ENCODE measurements at places on chromosomes 1 and 21.

DNA sequence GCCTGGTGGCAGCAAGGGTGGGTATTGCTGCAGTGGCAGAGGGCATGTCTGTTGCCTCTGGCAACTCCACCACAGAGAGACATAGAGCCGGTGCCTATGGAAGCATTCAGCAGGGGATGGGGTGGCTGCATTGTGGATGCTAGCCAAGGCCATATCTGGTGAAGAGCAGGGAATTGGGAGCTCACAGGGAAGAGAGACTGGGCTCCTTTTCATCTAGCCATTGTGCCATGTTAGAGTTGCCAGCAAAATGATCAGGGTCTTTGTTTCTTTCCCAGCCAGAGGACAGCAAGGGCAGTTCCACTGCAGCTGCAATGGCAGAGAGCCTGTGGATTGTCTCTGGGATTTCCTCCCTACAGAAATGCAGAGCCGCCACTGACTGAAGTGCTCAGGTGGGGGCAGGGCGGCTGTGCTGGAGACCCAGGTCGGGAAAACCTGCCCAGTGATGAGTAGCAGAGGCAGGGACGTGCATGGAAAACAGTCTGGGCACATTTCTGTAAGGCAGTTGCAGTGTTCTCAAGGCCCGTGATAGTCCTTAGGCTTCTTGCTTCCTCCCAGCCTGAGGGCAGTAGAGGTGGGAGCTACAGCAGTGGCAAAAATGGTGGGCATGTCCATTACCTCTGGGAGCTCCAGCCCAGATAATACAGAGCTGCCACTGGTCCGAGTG, 40.2 kb upstream of the CYP4X1 start:
- DNase-seq = peak; percentile 57

GRCh38 chr1:229028544-229028943, 242.4 kb upstream of the RAB4A start:
- no peak for DNase-seq

- no peak for DNase-seq
Measured at GRCh38 chr1:119147661-119148090, 7.2 kb upstream of the WARS2 start.

DNA sequence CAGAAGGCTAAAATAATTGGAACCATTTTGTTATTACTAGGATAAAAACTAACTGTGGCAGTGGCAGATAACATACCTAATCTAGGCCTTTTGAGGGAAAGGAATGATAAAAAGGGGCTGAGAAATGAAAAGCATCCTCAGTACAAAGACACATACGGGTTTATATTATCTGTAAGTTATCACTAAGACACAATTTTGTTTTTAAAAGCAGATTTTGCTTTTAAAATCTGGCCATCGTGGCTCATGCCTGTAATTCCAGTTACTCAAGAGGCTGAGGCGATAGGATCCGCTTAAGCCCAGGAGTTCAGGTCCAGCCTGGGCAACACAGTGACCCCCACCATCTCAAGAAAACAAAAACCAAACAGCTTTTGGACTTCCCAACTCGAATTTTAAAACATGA, 24.8 kb upstream of the HP1BP3 start:
- DNase-seq = no peak

- no peak for DNase-seq
Measured at GRCh38 chr1:167118188-167118587, 24.3 kb downstream of the STYXL2 start.
